NCI-H446 (cell line): ENCODE measurements at places on chromosomes 3 and 15.

DNA sequence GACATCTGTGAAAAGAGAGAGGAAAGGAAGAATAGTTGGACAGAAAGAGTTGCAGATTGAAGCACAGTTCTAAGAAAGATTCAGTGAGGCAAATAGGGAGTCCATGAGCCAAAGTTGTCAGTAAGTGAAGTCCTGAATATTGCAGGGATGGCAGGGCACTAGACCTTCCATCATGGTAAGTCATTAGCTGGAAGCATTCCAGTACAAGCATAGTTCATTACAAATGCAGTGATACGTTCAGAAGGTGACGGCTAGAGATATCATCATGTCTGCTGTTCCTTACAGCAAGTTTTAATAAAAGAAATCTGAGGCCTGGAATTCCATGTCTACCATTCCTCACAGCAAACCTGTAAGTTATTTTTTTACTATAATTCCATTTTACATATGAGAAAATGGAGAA lies 720.1 kb downstream of the GBE1 start:
- DNase-seq = no peak

DNA sequence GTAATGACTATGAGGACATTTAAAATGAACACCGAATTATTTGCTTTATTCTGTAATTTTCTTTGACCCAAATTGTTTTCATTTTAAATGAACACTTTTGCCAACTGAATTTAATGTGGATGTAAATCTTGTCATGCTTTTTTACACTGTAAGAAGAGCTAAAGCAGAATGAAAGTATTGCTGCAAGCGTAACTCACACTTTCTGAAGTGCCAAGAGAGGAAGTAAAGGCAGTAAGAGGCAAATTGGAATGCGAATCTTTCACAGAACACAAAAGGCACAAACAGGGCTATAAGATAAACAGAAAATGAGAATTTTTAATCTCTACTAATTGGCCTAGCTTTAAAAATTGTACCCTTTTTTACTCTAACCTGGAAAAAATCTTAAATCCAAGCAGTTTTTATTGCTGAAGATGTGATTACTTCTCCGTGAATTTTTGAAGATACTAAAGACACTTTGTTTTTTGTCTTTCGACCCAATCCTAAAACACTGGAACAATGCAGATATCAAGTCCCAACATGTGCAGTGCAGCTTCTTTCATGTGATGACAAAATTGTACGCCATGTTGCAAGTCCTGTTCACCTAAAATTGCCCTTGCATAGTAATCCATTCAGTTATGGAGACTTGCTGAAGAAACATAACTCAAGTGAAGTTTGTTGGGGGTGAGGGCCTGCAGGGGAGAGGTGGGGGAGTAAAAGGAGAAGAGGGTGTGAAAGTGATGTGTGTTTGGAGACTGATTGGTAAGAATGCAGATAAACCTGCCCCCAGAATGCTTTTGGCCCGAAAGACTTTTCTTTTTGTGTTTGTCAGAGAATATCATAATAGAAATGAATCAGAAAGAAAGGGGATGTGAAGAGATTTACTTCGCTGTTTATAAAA lies 1.4 kb downstream of the ARID3B start:
- no peak for DNase-seq

GRCh38 chr3:172585954-172586353 lies 62.7 kb upstream of the TNFSF10 start:
- no peak for DNase-seq

- peak; percentile 70 for DNase-seq
Observed at GRCh38 chr3:72996473-72997333, at the start of gene PPP4R2. PPP4R2 (plus strand) TSS chr3:72996811; CDS start chr3:72997038, 227 bp downstream.

- DNase-seq = no peak
Observed at GRCh38 chr15:29645841-29646240, 176.4 kb downstream of the TJP1 start.

DNA sequence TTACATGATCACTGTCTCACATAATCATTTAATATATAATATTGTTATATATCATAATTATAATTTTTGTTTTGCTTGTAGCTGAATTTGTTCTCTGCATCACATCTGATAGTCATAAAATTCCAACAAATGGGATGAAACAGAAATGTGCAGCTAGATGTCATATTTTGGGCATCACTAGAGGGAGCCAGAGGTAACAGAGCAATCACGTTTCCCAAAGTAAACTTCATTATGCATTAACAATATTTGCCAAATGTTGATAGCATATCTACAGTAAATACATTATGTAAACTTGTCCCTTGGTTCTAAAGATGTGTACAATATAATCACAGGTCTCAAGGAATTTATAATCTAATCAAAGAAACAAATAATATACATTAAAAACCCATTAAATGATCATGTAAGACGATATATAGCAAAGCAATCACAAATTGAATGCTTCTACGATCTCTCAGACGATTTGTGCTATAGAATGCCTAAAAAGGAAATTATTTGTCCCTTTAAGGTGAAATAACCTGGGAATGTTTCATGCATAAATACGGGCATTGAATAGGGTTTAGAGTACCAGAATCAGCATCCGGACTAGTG lies 234.2 kb upstream of the MCTP2 start:
- DNase-seq = no peak

- DNase-seq = no peak
Observed at GRCh38 chr3:49611719-49612118, 57.4 kb downstream of the BSN start.

DNA sequence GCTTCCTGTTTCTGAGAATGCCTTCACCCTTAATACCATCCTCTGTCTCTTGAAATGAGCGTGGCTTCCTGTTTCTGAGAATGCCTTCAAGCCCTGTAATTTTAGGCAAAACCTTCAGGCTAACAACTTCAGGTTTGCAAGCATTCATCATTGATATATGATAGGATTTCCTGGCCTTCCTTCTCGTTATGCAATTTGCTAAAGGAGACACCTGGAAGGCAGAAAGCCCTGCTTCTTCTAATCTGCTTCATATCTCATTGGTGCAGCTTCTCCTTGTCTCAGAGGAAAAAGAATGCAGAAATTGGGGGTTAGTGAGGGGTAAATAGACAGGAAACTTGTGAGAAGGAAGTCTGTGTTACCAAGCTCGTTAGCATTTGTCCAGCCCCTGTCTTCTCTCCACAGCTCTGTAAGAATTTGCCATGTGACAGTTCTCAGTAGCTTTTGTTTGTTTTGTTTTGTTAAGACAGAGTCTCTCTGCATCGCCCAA lies 7.3 kb downstream of the ARL6IP5 start:
- DNase-seq = no peak

DNA sequence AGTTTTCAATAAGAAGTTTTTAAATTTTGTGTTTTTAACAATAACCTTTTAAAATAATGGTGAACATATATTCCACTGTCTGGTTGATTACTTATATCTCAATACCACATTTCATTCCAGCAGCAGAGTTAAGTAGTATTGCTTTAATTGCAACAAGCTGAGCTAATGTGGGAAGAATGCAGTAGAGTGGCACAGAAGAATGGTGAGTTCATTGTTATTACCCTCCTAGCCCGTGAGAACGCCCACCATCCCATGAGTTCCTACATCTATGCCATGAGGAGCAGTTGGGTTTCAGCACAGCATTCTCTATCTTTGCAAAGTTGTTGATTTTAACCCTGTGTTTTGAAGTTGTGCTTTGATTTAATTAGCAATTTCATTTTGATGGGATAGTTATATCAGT lies 17.8 kb upstream of the NR2E3 start:
- DNase-seq = no peak

- DNase-seq = no peak
Observed at GRCh38 chr15:35630985-35631384, 85.0 kb upstream of the DPH6 start.

DNA sequence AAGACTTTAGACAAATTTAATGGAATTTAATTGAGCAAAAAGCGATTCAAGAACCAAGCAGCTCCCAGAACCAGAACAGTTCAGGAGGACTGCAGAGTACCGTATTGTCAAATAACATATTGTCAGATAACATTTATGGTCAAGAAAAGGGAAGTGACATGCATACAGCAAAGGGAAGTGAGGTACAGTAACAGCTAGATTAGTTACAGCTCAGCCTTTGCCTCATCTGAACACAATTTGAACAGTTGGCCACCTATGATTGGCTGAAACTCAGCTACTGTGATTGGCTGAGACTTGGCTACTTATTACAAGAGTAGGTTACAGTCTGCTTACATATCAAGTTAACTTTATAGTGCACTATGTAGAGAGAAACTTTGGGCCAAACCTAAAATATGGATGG lies 21.9 kb downstream of the ZFAND6 start:
- DNase-seq = no peak

- DNase-seq = no peak
Observed at GRCh38 chr15:69325456-69325971, 26.8 kb downstream of the PAQR5 start.

DNA sequence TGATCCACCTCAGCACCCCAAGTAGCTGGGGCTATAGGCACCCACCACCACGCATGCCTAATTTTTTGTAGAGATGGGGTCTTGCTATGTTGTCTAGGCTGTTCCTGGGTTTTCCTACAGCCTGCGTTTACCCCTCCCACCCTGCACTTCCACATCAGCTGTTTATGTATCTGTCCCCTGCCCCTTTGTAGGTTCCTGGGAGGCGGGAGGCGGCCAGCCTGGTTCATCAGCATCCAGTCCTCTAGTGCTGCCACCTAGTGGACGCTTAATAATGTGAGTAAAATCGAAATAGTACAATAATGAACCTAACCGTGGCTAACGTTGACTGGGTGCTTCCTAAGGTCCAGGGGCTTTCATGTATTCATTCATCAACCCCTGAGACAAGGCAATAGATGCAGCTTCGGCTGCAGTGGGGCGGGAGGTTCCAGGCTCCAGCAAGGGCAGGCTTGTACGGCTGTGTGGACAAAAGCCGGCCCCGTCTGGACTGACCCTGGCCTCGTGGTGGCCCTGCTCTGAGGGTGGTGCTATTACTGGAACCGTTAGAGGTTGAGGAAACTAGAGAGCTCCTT lies 1.2 kb upstream of the LCTL start:
- DNase-seq = peak; percentile 82

- DNase-seq = peak; percentile 67
Observed at GRCh38 chr15:57462381-57462780, 86.1 kb downstream of the CGNL1 start.

DNA sequence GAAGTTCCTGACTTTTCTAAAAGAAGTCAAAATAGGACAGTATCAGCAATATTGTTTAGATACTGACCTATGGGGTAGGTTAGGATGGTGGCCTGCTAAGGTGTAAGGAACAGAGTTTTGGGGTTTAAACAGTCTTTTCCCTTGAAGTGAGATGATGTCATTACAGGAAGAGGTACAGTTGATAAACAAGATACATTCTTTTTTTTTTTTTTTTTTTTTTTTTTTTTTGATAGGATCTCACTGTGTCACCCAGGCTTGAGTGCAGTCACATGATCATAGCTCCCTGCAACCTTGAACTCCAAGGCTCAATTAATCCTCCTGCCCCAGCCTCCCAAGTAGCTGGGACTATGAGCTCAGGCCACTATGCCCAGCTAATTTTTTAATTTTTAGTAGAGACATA lies 33.3 kb downstream of the SLC25A36 start:
- no peak for DNase-seq

- DNase-seq = no peak
Observed at GRCh38 chr3:132509096-132509495, 88.0 kb upstream of the ACKR4 start.

DNA sequence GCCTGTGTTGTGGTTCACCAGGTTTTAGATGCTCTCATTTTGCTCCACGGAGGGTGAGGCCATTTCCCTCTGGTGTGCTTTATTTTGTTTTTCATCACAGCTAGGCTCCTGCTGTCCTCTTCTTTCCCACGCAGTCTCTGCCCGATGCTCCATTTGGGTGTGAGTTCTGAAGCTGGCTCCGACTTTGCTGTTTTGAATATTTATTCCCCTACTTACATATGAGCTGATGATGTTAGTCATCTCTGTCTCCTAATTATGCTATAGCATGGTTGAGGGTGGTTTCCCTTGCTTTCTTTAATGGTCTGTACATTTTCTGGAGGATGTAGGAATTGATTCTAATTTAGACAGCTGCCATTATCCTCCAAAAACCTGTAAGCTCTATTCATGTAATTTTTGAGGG lies 168.1 kb upstream of the MYRIP start:
- DNase-seq = no peak

DNA sequence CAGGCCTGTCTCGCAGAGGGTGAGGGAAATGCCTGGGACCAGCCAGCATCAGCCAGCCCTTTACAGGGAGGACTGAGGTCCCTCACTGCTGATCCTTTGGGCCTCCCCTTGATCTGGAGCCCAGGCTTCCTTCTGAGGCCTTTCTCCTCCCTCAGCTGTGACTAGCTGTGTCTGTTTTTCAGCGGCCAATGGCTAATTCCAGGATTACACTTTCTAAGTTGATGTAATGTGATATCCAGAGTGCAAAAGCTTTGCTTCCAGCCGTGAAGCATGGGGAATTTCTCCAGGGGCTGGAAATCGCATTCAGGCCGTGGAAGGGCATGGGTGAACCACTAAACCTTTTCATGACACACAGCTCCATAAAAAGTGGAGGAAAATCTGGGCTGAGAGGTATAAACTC lies 157.6 kb downstream of the SHQ1 start:
- no peak for DNase-seq

DNA sequence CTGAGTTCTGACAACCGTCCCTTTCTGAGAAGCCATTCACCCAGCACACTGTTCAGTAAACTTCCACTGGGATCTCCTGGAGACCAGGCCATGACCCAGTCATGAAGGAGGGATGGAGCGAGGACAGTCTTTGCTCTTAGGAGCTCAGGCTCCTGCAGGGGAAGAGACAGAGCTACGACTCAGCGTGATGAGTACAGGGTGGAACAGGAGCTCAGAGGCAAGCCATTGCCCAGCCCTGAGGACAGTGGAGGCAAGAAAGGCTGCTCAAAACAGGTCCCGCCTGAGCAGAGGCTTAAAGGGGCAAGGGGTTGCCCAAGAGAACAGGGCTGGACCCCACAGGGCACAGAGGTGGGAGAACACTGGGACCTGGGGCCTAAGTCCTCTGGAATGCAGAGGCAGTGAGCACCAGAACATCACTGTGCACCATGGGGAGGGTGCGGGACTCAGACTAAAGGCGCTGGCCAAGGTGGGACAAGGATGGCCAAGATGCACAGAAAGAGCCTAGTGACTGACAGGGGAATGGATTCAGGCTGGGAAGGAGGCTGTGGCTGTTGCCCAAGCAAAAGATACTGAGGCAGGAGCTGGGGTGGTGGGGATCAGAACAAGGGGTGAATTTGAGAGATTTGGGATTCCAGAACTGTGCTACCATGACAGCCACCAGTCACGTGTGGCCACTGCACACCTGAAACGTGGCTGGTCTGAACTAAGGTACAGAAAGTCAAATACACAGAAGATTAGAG lies 25.8 kb downstream of the TMEM43 start:
- DNase-seq = no peak

DNA sequence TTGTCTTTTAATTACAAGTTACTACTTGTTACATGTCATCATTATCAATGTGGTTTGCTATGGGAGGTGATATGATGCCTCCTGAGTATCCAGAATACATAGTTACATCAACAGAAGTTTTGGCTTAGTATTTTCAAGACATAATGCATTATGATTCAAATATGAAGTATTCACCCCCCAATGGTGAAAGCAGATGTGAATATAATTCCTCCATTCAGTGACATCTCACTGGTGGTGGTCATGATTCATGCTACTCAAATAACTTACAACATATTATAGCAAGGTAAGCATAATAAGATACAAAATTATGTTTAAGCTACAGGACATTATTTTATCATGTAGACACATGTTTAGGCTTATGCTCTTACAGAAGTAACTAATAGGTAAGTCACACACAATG lies 34.9 kb upstream of the TTBK2 start:
- no peak for DNase-seq
